Myocyte (in vitro differentiated cells): ENCODE measurements at places on chromosomes 4 and X. TPM values are rescaled to one million over a fixed set of nuclear protein-coding genes. Genes with fewer than 3 reads are reported as not detected.

- no peak for DNase-seq
Measured at GRCh38 chrX:30657196-30658161, 4.3 kb downstream of the GK start.

DNA sequence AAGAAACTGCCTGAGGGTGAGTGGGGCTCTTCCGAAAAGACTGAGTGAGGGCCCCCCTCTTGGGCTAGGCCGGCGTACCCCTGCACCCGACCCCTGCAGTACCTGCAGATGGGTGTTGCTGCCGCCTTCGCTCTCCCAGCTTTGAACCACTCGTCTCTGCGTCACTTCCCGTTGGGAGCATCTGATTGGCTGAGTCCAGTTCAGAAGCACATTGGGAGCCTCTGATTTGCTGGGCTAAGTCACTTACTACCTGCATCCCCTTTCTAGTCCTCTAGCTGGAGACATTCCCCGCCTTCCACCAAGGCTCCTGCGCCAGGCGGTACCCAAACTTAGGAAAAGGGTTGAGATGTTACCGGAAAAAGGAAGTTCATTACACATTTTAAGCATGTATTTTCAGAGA is 20.4 kb upstream of the WWC2 start:
- no peak for DNase-seq

DNA sequence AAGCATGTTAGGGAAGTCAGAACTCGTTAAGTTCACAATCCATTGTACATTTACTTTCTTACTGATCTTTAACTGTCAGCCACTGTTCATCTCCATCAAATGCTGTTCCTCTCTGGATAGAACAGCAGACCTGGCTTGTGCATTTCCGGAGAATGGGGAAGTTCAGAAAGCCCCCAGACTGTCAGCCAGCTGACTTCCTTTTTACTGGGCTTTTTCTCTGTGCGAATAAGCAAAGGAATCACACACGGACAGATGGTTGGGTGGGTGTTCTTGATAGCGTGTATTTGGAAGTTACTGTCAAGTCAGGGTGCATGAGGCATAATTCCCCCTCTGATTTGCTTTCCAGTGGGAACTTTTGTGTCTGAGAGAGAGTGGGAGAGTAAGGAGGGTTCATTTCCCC is 56.8 kb downstream of the TSPAN7 start:
- DNase-seq, result no peak

GRCh38 chrX:10983526-10983925 is 127.6 kb upstream of the HCCS start:
- no peak for DNase-seq

- DNase-seq, result peak; percentile 35
Measured at GRCh38 chrX:81377329-81377728, 175.4 kb downstream of the SH3BGRL start.

- DNase-seq, result no peak
Measured at GRCh38 chr4:138804711-138805110, 210.9 kb upstream of the NOCT start.

PPBP gene
- not detected in 2 replicates for total RNA-seq

DNA sequence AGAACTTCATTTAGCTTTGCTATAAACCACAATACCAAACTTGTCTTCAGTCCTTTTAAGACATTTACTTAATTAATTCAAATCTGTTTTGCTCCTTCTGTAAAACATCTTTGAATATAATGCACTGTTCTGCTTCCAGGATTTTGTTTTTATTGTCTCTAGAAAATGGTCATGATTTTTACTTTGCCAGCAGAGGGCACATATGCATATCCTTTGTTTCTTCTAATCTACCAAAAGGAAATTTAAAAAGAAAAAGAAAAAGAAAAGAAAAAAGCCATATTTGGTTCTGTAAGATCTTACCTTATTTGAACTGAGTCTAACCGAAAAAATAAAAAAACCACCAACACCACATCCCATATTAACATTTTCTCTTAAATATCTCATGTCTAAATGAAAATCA is 101.9 kb upstream of the CCSER1 start:
- DNase-seq, result peak; percentile 3

FGF2 gene
- total RNA-seq, result 5.8 and 6.2 TPM in 2 replicates

ANTXR2 gene
- total RNA-seq, result 155 and 187 TPM in 2 replicates

- DNase-seq, result no peak
Measured at GRCh38 chr4:576245-576821, at the start of gene TMEM271. Gene TMEM271, minus strand, starts transcription at chr4:576295. Its CDS starts 233 bp downstream, at chr4:576062.

GRCh38 chr4:23333946-23334878 is 555.6 kb downstream of the PPARGC1A start:
- DNase-seq, result peak; percentile 82

NLGN4X gene
- total RNA-seq, result not detected in 2 replicates

SPCS3 gene
- total RNA-seq, result 81.0 and 94.7 TPM in 2 replicates

GRCh38 chr4:155249016-155249566 is 40.7 kb downstream of the NPY2R start:
- DNase-seq, result no peak

TLR1 gene
- 1.9 and 3.2 TPM in 2 replicates for total RNA-seq

DNA sequence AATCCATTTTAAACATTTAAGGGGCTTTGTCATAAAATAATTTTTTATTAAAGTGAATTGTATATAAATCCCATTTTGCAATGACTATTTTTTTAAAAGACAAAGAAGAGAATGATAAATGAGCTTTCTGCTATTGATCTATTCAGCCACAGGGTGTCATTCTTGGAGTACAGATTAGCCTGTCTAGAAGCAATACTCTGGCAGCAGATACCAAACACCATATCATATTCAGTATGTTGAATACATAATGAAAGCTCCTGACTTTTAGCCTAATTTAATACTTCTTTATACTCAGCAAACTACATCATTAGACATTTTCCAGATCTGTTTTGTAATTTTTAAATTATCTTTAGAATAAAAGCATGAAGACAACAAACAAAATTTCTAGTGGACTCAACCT is 496.3 kb downstream of the PDGFC start:
- DNase-seq, result peak; percentile 72

DNA sequence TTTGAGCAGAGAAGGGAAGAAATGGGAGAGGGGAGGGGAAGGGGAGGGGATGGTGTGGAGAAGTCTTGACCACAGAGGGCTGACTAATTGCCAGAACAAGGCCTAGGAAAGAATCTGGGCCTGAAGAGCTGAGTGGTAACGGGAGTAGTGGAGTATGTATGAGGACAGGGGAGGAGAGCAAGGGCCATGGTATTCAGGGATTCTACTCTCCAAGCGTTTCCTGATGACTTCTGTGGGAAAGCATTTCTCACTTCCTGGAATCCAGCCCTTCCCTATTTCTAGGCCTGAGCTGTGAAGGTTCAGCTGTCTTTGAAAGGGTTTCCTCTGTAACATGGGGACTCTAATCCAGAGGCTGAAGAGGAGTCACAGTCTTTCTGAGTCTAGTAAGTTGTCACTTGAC is 19.7 kb upstream of the SOX3 start:
- DNase-seq, result peak; percentile 41

DNA sequence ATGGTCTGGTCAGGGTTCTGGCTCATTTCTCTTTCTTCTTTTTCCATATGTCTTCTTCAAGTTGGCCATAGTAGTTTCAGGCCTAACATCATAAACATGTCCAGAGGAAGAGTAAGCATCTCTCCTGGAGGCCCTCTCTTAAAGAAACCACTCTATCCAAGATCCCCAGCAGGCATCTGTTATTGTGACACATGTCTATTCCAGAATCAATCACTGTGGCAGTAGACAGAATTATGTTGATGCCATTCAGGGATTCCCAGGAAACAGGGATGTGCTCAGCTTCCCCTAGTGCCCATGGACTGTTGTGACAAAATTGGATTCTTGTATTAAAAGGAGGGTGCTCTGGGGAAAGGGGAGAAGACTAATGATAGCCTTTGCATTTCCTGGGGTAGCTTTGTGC is 224.0 kb downstream of the HNRNPD start:
- no peak for DNase-seq

DNA sequence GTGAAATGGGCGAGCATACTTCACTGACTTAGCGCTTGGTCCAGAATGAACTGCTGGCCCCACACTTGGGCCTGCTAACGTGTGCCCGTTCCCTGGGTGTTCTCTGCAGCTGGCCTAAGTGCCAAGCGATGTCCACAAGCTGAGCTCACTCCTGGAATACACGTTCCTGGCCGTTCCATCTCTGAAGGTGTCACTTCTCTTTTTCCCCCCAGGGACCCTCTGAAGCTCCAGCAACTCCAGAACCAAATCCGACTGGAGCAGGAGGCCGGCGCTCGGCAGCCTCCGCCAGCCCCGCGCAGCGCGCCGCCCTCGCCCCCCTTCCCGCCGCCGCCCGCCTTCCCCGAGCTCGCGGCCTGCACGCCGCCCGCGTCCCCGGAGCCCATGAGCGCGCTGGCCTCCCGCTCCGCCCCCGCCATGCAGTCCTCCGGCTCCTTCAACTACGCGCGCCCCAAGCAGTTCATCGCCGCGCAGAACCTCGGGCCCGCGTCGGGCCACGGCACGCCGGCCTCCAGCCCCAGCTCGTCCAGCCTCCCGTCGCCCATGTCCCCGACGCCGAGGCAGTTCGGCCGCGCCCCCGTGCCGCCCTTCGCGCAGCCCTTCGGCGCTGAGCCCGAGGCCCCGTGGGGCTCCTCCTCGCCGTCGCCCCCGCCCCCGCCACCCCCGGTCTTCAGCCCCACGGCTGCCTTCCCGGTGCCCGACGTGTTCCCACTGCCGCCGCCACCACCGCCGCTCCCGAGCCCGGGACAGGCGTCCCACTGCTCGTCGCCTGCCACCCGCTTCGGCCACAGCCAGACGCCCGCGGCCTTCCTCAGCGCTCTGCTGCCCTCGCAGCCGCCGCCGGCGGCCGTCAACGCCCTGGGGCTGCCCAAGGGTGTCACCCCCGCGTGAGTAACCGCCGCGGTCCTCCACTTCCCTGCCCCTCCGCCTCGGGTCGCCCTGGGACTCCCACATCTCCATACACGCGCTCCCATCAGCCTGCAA is 132.3 kb downstream of the CBR4 start:
- DNase-seq, result no peak

CWH43 gene
- not detected in 2 replicates for total RNA-seq

F8A2 gene
- total RNA-seq, result 0.36 TPM in 1 of 2 replicates, not detected in the other

GPR173 gene
- 2.2 and 2.5 TPM in 2 replicates for total RNA-seq

PPAT gene
- total RNA-seq, result 14.5 and 14.8 TPM in 2 replicates

OTC gene
- not detected in 2 replicates for total RNA-seq

HS3ST1 gene
- 0.05 and 0.16 TPM in 2 replicates for total RNA-seq

BMX gene
- total RNA-seq, result not detected in 2 replicates

GRCh38 chr4:152500800-152501434 is 35.0 kb downstream of the FBXW7 start:
- peak; percentile 86 for DNase-seq

DNA sequence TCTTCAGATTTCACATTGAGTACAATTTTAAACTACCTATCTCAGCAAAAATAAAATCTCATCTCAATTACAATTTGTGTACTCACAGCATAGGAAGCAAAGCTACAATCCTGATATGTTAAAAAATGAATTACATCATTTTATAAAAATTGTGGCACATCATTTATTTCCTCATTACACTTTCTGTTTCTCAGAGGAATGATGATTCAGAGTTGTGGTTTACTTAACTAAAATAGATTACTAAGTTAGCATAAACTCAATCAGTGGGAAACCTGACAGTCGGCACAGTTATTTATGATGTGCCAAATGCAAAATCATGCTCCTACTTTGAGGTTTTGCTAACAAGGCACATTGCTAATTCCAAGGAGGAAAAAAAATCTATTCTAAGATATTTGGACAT is 325.0 kb downstream of the FBXO8 start:
- DNase-seq, result peak; percentile 63

AP1S2 gene
- 61.2 and 77.3 TPM in 2 replicates for total RNA-seq

DNA sequence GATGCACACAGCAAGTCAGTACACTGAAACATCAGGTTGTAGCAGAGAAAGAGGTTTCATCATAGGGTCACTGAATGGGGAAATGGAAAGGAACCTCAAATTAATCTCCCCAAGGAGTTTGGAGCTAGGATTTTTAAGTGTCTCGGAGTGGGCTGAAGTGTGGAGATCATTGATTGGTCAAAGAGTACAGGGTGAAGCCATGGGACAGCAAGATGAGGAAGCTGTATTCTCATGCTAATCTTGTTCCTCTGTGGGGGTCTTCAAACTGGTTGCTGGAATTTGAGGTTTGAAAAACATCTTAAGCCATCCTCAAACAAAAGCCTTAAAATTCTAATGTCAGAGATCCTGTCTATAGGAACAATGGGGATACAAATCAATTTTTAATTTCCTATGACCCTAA is 78.8 kb upstream of the TEX13A start:
- DNase-seq, result no peak

GPRIN3 gene
- 0.10 and 0.35 TPM in 2 replicates for total RNA-seq

GRCh38 chr4:44996276-44996845 is 270.0 kb upstream of the GNPDA2 start:
- no peak for DNase-seq

DNA sequence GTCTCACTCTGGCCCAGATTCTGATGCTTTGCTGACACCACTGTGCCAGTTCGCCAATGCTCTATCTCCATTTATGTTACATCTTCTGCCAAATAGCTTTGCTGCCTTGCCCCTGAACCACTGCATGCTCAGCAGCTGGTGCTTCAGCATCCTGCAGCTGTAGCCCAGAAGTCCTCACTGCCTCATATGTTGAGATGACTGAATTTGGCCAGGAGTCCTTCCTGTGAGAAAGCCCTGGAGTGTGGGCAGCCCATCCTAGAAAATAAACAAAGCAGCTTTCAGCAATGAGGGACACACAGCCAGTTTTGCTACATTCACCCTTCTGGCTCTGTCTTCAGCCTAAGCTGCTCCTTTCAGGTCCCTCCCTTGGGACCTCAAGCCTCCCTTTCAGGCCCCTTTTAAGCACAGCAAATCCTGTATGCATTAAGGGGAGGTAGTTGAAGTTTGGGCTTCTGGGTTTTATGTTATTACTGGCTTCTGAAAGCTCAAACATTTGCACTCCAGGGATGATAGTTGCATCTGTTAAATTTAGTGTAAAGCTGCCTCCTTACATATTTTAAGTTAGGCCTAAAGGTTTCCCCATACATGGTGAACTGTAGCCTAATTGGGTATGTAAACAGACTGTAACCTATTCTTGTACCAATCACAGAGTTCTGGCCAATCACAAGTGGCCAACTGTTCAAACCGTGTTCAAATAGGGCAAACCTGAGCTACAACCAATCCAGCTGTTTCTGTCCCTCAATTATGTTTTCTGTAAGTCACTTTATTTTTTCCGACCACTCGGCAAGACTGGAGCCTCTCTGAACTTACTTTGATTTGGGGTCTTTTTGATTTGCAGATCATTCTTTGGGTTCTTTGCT is 2.1 kb upstream of the TMEM165 start:
- no peak for DNase-seq

OGT gene
- 105 and 154 TPM in 2 replicates for total RNA-seq

GRCh38 chr4:84492737-84493091 is 6.4 kb downstream of the NKX6-1 start:
- no peak for DNase-seq

GAGE12F gene
- total RNA-seq, result not detected in 2 replicates
